ENCODE measurements at places on chromosomes 5 and 9.

DNA sequence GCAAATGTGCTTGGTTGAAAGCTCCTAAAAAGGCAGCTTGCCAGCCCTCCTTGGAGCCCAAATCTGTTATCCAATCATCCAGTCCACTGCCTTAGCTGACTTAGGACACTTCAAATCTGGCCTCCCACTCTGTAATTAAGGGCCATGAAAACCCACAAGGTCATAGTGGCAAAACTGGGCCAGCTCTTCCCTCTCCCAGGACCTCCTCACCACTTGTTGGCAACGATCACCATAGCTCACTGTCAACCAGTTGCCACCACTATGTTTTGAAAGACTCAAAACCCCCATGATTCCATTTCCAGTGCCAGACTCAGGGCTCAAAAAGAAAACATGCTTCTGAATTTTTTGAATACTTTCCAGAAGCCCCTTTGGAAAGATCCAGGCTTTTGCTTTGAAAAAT lies 107.5 kb downstream of the NREP start:
- no peak overlapping the region for H3K4me3 ChIP-seq
- H3K27ac ChIP-seq: no peak overlapping the region
- no peaks in the 10 kb centered on the region for H3K27me3 ChIP-seq
- H3K4me1 ChIP-seq: no peaks in the 10 kb centered on the region
- DNase-seq: no peak

GRCh38 chr5:113038714-113039113 lies 62.1 kb downstream of the DCP2 start:
- no peak overlapping the region for H3K27ac ChIP-seq
- peaks cover 23% of the 10 kb centered on the region for H3K36me3 ChIP-seq
- no peaks in the 10 kb centered on the region for H3K27me3 ChIP-seq
- H3K4me3 ChIP-seq: no peak overlapping the region
- DNase-seq: no peak

- H3K27ac ChIP-seq: no peak overlapping the region
- H3K4me1 ChIP-seq: no peaks in the 10 kb centered on the region
Observed at GRCh38 chr9:125594223-125594610, 112.8 kb downstream of the MAPKAP1 start.

- no peak for DNase-seq
- no peaks in the 10 kb centered on the region for H3K36me3 ChIP-seq
- no peaks in the 10 kb centered on the region for H3K4me1 ChIP-seq
- H3K27me3 ChIP-seq: no peaks in the 10 kb centered on the region
- H3K4me3 ChIP-seq: no peak overlapping the region
Observed at GRCh38 chr9:73595036-73595545, 443.4 kb downstream of the ANXA1 start.

All from right atrium auricular region (tissue), 2 donors.